ENCODE measurements at places on chromosomes 6 and 20. TPM values are rescaled to one million over a fixed set of nuclear protein-coding genes. Genes with fewer than 3 reads are reported as not detected.

GRCh38 chr6:40328386-40328985 is 258.7 kb downstream of the LRFN2 start:
- DNase-seq: no peak
- H3K27me3 ChIP-seq: peaks cover 21% of the 10 kb centered on the region
- no peak overlapping the region for H3K4me3 ChIP-seq

DNA sequence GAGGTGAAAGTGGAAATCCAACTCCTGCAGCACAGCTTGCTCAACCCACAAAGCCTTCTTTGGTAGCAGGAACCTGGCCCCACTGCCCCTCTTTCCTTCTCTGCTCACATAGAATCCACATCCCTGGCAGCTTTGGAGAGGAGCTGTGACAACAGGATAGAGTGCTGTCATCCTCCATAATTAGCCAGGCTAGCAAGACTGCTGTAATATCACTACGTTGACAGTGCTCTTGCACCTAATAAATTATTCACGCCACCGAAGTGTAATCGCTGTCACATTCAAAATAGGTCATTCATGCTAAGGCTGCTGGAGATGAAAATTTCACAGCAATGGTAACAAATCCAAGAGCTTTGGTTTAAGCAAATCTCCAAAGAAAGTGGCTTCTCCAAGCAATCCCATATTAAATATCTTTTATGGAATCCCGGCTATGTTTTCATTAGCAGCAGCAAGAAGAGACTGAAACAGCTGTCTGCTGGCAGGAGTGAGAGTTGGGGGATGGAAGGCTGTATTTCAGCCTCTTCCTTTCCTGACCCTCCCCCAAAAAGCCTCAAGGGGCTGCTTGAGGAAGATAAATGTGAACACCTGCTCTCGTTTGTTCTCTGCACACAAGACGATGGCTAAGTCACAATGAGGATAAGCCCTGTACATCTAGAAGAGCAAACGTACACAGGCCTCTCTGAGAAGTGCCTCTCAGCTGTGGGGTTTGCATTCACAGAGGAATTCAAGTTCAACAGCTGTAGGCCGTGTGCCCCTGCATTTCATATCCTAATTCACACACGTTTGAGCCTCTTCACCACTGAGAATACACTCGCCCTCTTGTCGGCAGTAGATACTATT is 16.5 kb downstream of the RIPOR2 start:
- no peaks in the 10 kb centered on the region for H3K36me3 ChIP-seq
- no peaks in the 10 kb centered on the region for H3K4me1 ChIP-seq
- H3K27ac ChIP-seq: no peak overlapping the region
- H3K4me3 ChIP-seq: no peak overlapping the region
- H3K27me3 ChIP-seq: no peaks in the 10 kb centered on the region

GRCh38 chr20:6956574-6956973 is 189.1 kb downstream of the BMP2 start:
- H3K27ac ChIP-seq: no peak overlapping the region
- H3K27me3 ChIP-seq: no peaks in the 10 kb centered on the region
- no peaks in the 10 kb centered on the region for H3K4me1 ChIP-seq
- H3K4me3 ChIP-seq: no peak overlapping the region

The CGA gene
- total RNA-seq: 2.0 TPM

The PAX1 gene
- not detected for total RNA-seq

The TMC2 gene
- not detected for total RNA-seq

Data from astrocyte (in vitro differentiated cells and primary cell).